Fibroblast of the aortic adventitia (primary cell): ENCODE measurements at places on chromosomes 16 and 17. TPM values are rescaled to one million over a fixed set of nuclear protein-coding genes. Genes with fewer than 3 reads are reported as not detected.

DNA sequence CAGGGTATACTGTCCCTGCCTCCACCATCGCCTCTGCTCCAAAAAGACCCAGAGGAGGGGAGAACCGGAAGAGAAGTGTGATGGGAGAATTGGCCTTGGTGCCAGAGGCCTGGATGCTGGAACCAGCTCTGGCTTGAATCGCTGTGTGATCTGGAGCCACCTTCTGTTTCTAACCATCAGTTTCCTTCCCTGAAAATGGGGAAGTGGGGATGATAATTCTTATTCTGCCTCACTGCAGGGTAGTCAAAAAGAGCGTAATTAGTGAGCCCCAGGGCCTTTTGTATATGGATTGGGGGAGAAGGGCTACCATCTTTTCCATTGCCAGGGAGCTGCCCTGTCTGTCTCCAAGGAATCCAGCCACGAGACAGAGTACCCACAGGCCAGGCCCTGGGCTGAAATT lies 52.2 kb downstream of the CCT6B start:
- no peak for DNase-seq

The SLC52A1 gene
- total RNA-seq = 0.09 and 0.25 TPM in 2 replicates

- DNase-seq = no peak
These were observed 9.1 kb upstream of the SCNN1B start for GRCh38 chr16:23293016-23293415.

DNA sequence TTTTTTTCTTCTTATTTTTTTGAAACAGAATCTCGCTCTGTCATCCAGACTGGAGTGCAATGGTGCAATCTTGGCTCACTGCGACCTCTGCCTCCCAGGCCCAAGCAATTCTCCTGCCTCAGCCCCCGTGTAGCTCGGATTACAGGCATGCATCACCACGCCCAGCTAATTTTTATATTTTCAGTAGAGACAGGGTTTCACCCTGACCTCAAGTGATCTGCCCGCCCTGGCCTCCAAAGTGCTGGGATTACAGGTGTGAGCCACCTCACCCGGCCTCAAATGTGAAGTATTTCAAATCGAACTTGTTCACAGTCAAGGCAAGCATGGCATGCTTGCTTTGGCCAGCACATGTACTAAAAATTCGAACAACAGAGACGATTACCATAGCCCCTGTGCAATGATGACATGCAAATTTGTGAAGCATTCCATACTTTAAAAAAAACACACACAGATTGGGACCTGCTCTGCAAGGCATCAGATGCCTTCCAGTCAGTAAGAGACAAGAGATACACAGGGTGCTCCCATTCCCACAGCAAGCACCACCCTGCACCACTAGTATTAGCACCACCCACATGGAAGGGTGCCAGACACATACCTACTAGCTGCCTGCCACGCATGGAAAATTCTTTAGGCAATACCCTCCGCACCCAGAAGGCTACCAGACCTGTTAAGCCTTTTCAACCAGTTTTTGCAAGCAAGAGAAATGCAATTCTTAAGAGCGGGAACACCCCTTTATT lies 47.2 kb downstream of the ANKRD11 start:
- DNase-seq = peak; percentile 77

The CHD3 gene
- 81.5 and 143 TPM in 2 replicates for total RNA-seq

GRCh38 chr17:78962345-78962983 lies 17.3 kb downstream of the LGALS3BP start:
- no peak for DNase-seq
